ENCODE measurements at places on chromosomes 2 and 18.

- no peak for DNase-seq
Observed at GRCh38 chr2:95050385-95051300, 25.1 kb downstream of the MAL start.

DNA sequence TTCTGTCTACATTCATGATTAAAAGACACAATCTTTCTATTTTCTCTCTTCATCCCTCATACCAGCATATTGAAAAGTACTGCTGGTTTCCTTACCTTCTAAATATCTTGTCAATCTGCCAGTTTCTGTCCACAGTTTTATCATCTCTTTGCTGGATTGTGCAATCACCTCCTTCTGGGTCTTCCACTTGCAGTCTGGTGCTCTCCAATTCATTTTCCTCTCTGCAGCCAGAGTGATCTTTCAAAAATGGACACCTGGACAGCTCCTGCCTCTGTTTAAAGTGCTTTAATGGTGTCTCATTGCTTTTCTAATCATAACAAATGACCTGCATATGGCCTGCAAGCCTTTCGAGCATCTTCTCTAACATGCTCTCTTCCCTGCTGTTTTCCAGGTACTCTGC lies 94.0 kb downstream of the C1QL2 start:
- DNase-seq, result no peak

- no peak for DNase-seq
Observed at GRCh38 chr2:119402645-119403560, 28.8 kb upstream of the TMEM37 start.

DNA sequence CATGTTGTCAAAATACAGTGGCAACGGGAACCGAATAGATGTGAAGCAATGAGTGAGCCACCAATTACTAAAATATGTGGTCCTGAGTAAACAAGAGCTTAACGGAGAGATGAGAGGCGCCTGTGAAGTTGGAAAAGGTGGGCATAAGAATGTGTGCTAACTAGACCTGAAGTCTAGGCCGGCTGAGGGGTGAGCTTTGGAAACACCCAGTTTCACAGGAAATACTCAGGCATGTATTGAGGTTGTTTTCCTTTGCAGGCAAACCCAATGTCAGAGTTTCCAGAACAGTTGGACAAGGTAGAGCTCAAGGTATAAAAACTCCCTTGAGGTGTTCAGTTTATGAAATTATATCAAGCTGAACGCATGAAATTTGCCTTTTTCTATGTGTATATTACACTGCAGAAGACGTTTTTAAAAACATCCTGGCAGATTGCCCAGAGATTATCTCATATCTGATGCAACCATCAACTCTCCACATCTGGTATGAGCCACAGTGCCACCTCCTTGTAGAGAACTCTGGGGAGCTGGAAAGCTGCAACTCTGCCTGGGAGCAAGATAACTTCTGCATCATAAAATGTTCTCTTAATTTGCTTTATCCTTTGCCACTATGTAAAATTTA lies 3.9 kb upstream of the WDSUB1 start:
- peak; percentile 93 for DNase-seq

DNA sequence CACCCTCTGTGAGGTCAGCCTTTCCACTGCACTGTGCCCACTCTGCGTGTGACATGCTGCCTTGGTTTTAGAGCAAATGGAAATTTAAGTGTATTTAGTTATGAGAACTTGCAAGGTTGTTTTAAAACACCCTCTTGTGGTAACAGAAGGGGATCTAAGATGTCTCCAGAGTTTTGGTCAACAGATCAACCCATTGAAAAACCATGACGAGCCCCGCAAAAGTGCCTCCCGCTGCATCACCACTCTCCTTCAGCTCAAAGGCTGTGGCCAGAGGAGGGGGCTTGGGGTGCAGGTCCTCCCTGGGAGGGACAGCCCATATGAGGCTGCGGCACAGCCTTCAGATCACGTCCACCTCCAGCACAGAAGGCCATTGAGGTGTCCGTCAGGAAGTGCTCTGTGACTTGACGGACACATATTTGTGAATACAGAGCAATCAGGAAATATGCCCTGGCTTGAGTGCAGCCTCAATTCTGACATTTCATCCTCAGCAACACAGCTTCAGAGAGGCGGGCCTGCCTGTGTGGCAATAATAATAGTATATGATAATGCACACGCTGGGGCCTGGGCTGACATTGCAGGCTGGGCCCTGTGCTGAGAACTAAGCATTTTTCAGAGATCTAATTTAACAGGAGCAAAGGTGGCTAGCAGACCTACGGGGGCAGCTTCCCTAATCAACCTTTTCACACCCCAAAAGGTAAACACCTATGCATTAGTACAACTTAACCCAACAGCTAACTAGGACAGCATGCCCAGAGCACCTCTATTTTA lies 213.9 kb downstream of the ANAPC1 start:
- no peak for DNase-seq

GRCh38 chr18:75654386-75654785 lies 226.9 kb upstream of the SMIM21 start:
- no peak for DNase-seq

DNA sequence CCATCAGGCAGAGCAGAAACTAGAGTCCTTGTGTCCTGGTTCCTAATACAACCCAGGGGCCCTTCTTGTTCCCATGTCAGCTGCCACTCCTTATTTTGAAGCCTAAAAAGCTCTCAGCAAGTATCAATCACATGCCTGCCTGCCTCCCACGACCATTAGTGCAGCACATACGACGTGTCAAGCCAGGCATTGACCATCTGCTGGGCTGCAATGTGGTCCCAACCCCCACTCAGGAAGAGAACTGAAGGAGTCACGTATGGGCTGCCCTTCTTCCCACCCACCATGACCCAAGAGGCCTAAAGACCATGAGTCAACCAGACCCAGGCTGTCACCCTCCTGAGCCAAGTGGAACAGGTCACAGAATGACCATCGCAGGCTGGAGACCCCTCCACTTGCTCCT lies 98.8 kb downstream of the KLHL29 start:
- DNase-seq, result no peak

DNA sequence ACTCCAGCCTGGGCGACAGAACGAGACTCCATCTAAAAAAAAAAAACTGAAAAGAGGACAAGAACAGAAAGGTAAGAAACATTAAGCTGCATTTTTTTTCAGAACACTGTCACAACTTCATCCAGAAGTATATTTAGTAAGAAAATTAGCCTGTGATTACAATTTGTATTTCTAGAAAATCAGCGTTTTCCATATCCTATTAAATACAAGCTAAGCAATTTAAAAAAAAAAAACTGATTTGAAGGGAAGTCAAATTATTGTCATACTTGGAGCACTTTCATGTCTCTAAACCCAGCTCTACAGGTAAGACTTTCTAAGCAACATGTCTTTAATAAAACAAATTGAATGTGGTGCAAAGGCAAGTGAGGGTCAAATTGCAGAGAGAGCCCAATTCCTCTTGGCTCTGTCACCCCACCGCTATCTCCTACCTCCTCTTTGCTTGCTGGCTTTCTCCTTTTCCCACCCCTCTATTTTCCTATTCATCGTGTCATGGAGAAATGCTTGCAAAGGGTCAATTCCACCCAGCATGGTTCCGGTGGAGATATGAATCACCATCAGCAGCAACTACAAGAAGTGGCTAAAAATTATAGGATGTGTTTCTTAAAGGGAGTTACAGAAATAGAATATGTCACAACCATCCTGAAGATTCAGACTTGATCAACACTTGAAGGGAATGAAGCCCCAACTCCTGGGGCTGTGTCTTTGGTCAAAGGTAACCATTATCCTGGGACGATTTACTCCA lies 68.4 kb upstream of the BCL11A start:
- no peak for DNase-seq

GRCh38 chr2:66839551-66840320 lies 404.8 kb downstream of the MEIS1 start:
- no peak for DNase-seq

- no peak for DNase-seq
Observed at GRCh38 chr2:190094316-190094871, 31.9 kb upstream of the MSTN start.

GRCh38 chr2:240786355-240786841 lies 33.6 kb downstream of the KIF1A start:
- DNase-seq, result no peak

GRCh38 chr2:145066151-145066661 lies 546.3 kb upstream of the ZEB2 start:
- no peak for DNase-seq

- DNase-seq, result no peak
Observed at GRCh38 chr2:194260185-194260584, 1396.8 kb upstream of the SLC39A10 start.

GRCh38 chr2:66526180-66526579 lies 91.3 kb downstream of the MEIS1 start:
- DNase-seq, result no peak

- DNase-seq, result no peak
Observed at GRCh38 chr2:134301928-134302260, 48.0 kb downstream of the MGAT5 start.

DNA sequence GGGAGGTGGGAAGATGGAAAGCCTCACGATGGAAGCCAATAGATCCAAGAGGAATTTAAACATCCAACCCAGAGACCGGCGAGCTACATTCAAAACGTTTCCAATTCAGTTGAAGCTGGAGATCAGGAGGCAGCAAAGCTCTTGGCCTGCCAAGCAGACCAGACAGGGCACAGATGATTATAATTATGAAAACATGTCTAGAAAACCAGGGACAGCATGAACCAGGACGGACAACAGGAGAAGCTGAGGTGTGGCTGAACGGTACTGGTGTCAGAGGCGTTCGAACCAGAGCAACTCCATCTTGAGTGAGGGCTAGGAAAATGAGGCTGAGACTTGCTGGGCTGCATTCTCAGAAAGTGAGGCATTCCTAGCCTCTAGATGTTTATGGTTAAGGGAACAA lies 102.2 kb upstream of the CCDC150 start:
- DNase-seq, result no peak

GRCh38 chr2:17479875-17480274 lies 38.4 kb downstream of the RAD51AP2 start:
- no peak for DNase-seq

DNA sequence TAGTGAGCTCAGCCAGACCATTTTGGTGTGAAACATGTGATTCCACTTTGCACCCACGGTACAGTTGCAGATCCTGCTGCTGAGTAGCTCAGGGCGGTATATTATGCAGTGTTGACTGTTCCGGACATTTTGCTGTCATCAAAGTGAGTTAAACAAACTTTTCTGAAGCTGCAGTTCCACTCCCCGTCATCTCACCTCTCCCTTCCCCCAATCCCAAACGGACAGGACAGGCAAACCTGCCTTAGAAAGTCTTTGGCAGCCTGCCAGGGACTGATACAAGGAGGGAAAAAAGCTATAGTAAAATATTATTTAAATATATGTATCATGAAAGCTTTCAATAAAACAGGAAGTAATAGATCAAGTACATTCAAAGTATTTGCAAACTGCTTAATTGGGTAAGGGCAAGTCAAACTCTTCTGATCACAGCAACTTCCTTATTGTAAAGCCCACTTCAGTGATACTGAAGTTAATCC lies 35.5 kb upstream of the SP5 start:
- peak; percentile 20 for DNase-seq

DNA sequence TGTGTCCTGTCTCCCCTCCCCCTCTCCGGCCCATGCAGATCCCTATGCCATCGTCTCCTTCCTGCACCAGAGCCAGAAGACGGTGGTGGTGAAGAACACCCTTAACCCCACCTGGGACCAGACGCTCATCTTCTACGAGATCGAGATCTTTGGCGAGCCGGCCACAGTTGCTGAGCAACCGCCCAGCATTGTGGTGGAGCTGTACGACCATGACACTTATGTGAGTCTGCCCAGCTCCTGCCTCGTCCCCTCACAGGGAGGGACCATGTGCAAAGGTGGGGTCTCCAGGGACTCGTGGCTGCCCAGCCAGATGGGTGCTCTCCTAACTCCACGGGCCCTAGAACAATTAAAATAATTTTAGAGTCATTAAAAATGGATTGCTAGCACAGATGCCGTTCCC lies 145.2 kb downstream of the DYSF start:
- no peak for DNase-seq

DNA sequence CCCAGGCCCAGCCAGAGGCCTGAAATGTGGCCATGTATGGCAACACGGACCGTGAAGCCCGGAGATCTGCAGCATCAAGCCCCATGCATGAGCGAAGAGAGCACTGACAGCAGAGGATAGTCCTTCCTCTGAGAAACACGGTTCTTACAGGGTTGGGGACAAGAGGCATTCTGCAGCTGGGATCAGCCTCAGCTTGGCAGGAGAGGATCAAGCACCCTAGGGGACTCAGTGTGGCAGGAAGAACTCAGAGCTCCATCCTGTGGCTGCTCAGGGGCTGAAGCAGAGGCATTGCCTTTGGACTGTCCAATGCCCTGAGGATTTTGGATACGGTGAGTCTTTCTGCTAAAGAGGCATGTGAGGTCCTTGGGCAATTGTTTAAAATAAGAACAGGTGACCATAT lies 368.7 kb downstream of the ZNF516 start:
- DNase-seq, result no peak

DNA sequence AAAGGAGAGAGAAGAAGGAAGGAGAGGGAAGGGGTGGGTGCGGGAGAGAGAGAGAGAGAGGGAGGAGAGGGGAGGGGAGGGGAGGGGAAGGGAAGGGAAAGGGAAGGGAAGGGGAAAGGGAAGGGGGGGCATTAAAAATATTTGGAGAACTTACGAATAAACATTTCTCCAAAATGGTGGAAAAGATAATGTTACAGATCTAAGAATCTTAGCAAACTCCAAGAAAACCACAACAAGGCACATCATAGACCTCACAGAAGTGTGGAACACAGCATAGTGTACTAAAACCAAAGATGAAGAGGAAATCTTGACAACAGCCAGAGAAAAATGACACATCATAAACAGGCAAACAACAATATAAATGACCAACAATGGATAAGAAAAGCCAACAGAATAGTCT lies 83.1 kb downstream of the CRACDL start:
- no peak for DNase-seq

GRCh38 chr2:153106802-153107477 lies 371.6 kb downstream of the RPRM start:
- DNase-seq, result no peak

- peak; percentile 59 for DNase-seq
Observed at GRCh38 chr2:173048897-173049661, 26.6 kb upstream of the MAP3K20 start.

- no peak for DNase-seq
Observed at GRCh38 chr2:26325851-26326250, 20.1 kb upstream of the SELENOI start.

GRCh38 chr2:190649798-190650390 lies 1.0 kb downstream of the NAB1 start:
- peak; percentile 70 for DNase-seq

GRCh38 chr2:206776432-206776831 lies 11.0 kb downstream of the FASTKD2 start:
- DNase-seq, result no peak

Measured in Kasumi-1 (cell line).